Muscle of back (tissue), 13 donors: ENCODE measurements at places on chromosomes 7 and 10.

DNA sequence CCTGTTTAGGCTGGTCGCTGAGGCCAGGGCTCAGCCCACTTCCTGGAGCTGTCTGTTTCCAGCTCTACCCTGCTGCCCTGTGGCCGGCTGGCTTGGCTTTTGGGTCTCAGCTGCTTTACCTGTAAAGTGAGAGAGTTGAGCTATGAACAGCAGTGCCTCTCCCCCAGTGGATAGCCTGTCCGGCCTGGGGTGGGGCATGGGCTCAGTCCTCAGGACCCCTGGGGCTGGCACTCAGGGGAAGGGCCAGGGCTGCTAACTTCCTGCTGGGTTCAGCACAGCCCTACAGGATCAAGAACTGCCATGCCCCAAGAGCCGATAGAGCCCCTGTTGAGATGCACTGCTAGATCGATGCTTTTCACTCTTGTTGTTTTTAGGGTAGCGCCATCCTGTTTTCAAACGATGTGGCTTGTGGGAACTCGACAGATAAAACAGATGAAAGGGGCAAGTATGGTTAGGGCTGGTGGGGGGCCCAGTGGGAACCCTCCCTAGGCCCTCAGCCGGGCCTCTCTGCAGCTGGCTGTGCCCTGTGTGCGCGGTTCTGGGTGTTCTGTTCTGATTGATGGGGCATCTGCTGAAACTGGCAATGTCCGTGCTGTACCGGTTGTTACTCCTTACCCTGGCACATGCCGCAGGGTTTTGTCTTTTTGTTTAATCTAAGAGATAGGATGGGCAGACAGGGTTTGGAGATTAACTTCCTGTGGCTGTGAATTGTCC, 10.0 kb upstream of the SFRP5 start:
- DNase-seq = no peak

- DNase-seq = no peak
Observed at GRCh38 chr7:6398943-6399342, 48.8 kb downstream of the DAGLB start.

- no peak for DNase-seq
Observed at GRCh38 chr7:29319719-29320521, 125.3 kb downstream of the CHN2 start.

DNA sequence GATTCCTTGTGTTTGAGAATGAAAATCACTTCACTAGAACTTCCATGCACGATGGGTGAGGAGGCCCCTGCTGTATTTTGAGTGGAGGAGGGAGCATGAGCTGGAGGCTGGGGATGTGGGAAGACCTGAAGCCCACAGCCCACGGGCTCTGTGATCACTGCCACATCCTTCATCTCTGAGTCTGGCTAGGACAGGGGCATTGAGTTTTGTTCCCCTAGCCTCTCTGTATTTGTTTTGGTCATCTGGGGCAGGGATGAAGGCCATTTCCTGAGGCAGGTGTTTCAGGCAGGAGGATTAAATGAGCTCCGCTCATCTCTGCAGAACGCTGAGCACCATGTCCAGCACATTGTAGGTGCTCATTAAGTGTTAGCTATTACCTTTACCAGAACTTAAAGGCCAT, 293.6 kb downstream of the GLRX3 start:
- no peak for DNase-seq

DNA sequence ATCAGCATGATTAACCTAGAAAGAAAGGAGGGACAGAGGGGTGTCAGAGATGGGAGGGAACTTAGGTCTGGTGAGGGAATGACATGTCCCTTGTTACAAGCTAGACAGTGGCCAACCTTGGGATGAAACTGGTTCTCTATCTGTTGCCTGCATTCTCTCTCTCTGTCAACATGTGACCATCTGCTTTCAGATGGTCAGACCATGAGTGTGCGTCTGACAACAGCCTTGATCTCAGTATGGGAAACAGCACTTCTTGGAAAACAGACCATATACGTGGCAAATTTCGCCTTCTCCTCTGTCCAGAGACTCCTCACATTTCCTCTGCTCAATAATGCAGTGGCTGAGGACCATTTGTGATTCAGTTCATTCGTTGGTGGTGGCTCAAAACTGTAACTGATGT, 845.9 kb downstream of the TYW1 start:
- no peak for DNase-seq

GRCh38 chr10:8174762-8175161, 120.3 kb downstream of the GATA3 start:
- no peak for DNase-seq

GRCh38 chr7:33185786-33186185, 56.4 kb downstream of the BBS9 start:
- DNase-seq = peak; percentile 64

- DNase-seq = no peak
Observed at GRCh38 chr7:132351954-132352499, 224.2 kb downstream of the PLXNA4 start.

GRCh38 chr7:50768485-50769474, 13.9 kb downstream of the GRB10 start:
- no peak for DNase-seq

DNA sequence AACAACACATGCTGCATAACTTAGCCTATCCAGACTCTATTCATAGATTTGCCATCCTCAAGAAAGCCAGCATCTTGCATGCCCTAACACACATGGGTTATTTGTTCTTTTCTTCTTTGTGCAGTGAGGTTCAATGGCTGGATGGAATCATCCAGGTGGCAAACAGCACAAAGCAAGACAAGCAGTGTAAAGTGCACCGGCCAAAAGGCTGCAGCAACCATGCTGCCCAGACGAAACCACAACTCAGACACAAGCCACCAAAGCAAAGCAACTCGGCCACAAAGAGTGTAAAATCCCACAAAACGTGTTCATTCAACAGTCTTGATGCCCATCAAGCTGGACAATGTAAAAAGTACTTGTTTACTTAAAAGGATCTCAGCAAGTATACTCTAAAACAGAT, 76.9 kb downstream of the PIP4K2A start:
- no peak for DNase-seq

DNA sequence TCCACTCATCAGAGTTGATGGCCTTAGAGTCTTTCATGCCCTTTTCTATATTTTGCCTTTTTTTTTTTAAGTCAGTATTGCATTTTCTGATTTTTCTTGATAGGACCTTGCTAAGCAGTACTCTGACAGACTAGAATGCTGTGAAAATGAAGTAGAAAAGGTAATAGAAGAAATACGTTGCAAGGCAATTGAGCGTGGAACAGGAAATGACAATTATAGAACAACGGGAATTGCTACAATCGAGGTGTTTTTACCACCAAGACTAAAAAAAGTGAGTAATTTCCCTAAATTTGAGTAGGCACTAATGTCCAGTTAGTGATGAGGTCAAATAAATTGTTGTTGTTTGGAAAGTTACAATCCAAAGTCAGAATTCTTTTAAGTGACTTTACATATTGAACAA, 7.4 kb downstream of the NUB1 start:
- no peak for DNase-seq

DNA sequence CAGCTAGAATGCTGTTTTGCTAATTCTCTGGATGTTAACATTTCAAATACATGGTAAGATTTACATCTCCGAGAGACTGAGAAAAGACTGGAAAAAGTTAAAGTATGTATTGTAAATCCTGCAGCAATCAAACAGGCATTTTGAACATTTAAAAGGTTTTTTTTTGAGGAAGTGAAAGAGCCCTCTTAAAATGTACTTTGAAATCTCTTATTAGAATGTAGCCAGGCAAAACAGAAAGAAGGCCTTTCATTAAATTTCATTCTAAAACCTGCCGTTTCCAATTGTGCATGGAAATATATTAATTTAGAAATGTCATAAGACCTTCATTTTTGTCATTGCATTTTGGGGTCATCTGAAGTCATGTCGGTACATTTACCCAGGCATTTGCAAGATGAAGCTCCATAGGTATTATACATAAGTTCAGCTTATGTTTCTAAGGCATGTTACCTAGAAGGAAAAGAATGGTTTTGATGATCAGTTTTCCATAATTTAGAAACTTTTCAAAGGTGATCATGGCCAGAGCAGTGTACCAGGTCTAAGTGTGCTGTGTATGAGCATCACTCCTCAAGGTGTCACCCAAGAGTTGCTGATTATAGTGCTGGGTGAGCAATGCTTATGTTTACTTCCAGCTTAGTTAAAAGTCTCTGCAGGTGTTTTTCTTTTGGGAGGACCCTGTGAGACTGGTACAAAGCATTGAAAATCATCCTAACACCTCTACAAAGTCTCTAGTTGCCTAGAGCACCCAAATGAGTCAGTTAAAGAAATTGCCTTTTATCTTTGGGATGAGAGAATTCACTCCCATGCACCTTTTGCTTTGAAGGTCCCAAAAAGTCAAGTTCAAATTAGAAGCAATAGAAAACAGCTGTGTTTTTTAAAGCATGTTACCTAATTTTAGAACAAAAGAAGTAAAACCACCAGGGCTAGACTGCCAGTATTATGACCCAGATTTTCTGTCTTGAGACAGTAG, 7.1 kb downstream of the ZNF736 start:
- no peak for DNase-seq

- no peak for DNase-seq
Observed at GRCh38 chr7:74290981-74291441, 1.8 kb downstream of the CLIP2 start.

GRCh38 chr10:114635101-114635500, 23.0 kb downstream of the ABLIM1 start:
- no peak for DNase-seq

DNA sequence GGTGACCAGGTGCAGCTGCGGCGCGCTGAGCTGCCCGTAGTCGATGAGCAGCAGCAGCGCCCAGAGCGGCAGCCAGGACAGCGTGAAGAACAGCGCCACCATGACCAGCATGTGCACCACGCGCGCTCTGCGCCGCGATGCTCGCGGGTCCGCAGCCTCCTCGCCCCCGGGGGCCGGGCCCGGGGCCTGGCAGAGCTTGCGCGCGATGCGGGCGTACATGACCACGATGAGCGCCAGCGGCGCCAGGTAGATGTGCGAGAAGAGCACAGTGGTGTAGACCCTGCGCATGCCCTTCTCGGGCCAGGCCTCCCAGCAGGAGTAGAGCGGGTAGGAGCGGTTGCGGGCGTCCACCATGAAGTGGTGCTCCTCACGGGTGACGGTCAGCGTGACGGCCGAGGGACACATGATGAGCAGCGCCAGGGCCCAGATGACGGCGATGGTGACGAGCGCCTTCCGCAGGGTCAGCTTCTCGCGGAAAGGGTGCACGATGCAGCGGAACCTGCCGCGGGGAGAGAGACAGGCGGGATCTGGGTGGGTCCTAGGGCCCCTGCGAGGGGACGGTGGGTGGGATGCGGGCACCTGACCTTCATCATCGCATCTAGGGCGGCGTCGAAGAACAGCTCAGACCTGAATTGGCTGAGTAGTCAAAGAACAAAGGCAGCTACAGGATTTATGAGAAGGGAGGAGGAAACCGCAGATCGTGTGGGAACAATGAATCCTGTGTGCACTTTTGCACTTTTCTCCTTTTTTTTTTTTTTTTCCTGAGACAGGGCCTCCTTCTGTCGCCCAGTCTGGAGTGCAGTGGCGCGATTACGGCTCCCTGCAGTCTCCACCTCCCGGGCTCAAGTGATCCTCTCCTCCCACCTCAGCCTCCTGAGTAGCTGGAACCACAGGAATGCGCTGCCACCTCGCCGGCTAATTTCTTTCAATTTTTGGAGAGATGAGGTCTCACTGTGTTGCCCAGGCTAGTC, 22.4 kb upstream of the PPA1 start:
- DNase-seq = no peak

- no peak for DNase-seq
Observed at GRCh38 chr7:123424463-123424862, 109.9 kb downstream of the IQUB start.

GRCh38 chr7:98171449-98171848, 39.8 kb upstream of the BHLHA15 start:
- DNase-seq = no peak

DNA sequence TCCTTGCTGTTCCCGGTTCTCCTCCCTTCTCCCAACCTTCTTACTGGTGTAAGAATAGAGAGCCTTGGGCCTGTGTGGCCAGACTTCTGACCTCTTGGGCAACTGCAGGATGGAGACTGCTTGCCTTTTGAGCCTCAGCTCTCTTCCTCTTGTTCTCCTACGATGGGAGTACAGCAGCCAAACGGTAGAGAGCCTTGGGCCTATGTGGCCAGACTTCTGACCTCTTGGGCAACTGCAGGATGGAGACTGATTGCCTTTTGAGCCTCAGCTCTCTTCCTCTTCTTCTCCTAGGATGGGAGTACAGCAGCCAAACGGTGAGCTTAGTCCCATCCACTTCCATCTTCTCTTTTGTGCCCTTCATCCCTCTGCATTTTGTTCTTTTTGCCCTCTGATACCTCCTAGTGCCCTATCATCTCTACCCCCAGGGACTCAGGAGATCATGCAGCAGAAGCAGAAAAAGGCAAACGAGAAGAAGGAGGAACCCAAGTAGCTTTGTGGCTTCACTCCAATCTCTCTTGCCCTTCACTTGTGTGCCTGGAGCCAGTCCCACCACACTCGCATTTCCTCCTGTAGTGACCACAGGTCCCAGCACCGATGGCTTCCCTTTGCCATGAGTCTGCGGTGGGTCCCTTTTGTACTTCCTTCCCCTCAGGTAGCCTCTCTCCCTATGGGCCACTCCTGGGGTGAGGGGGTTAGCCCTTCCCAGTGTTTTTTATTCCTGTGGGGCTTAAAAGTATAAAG, 15.3 kb downstream of the SLC25A13 start:
- no peak for DNase-seq

- DNase-seq = no peak
Observed at GRCh38 chr10:79229071-79229541, 118.2 kb upstream of the PPIF start.

GRCh38 chr7:26663874-26664273, 200.5 kb downstream of the SKAP2 start:
- DNase-seq = no peak

- DNase-seq = peak; percentile 79
Observed at GRCh38 chr10:118669020-118669791, 73.8 kb upstream of the PRLHR start.

GRCh38 chr7:37196676-37197075, 252.0 kb downstream of the ELMO1 start:
- DNase-seq = peak; percentile 36

- DNase-seq = no peak
Observed at GRCh38 chr7:156105337-156106106, 293.3 kb upstream of the SHH start.

- no peak for DNase-seq
Observed at GRCh38 chr7:156725936-156726335, 85.4 kb downstream of the RNF32 start.

DNA sequence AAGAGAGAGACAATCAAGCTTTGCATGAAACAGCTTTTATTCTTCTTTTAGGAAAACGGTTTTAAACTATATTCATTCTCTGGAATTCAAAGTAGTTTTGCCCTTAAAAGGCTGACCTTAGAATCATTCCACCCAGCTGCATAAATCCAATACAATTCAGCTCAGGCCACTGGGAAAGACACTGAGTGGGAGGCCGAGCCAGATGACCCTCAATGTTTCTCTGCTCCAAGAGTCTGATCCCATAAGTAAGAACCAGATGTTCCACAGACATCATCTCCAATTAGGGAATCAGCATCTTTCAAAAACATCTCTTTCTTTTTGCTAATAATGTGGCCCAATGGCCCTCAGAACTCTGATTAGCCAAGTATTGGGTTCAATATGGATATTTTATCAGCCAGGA, 26.1 kb downstream of the CREB3L2 start:
- peak; percentile 87 for DNase-seq

GRCh38 chr7:129205987-129206785, 17.8 kb downstream of the SMO start:
- DNase-seq = no peak

- DNase-seq = no peak
Observed at GRCh38 chr7:112799448-112800120, 9.4 kb upstream of the TMEM168 start.
